Panc1 (cell line): ENCODE measurements at places on chromosomes 16 and 17.

GRCh38 chr17:57959929-57960328, 4.7 kb upstream of the CUEDC1 start:
- peaks cover 33% of the 10 kb centered on the region for H3K4me1 ChIP-seq
- H3K27me3 ChIP-seq: no peaks in the 10 kb centered on the region
- no peak for DNase-seq
- H3K27ac ChIP-seq: no peak overlapping the region

DNA sequence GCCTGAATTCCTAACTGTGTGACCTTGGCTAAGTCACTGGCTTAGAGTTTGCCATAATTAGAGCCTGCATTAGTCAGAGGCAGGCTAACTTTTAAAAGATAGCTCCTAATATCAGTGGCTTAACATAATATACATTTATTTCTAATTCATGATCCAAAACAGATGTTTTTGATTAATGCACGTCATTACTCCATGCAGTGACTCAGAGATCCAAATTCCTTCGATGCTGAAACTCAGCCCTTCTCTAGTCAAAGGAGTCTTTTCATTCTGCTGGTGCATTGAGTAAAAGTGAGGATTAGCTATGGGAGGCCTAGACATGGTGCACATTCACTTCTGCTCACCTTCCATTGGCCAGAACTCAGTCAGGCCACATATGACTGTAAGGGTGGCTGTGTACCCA, 49.8 kb downstream of the IRX3 start:
- no peaks in the 10 kb centered on the region for H3K4me1 ChIP-seq
- H3K36me3 ChIP-seq: no peaks in the 10 kb centered on the region
- DNase-seq: no peak
- H3K27me3 ChIP-seq: no peaks in the 10 kb centered on the region
- H3K4me3 ChIP-seq: no peak overlapping the region

- no peak for DNase-seq
- no peak overlapping the region for H3K27ac ChIP-seq
- no peaks in the 10 kb centered on the region for H3K36me3 ChIP-seq
- H3K4me3 ChIP-seq: no peak overlapping the region
- no peaks in the 10 kb centered on the region for H3K4me1 ChIP-seq
- no peaks in the 10 kb centered on the region for H3K27me3 ChIP-seq
Measured at GRCh38 chr17:38922538-38923297, 2.7 kb upstream of the LASP1NB start.

DNA sequence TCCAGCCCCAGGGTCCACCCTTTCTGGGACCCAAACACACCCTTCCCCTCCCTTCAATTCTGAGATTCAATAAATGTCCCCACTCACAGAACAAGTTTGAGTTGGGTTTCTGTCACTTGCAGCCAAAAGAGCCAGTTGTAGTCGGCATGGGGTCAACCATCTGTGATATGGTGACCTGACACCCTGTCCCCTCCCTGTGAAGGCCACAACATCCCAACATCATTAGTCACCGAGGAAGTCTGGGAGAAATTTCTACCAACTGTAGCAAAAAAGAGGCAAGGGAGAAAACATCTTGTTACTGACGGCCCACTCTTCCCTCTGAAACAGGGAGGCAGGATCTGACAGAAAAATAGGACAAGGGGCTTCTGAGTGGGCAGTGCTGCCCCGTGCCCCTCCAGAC, 638 bp upstream of the LYZL6 start:
- no peak for DNase-seq
- H3K4me1 ChIP-seq: no peaks in the 10 kb centered on the region
- no peaks in the 10 kb centered on the region for H3K36me3 ChIP-seq
- H3K27me3 ChIP-seq: no peaks in the 10 kb centered on the region

DNA sequence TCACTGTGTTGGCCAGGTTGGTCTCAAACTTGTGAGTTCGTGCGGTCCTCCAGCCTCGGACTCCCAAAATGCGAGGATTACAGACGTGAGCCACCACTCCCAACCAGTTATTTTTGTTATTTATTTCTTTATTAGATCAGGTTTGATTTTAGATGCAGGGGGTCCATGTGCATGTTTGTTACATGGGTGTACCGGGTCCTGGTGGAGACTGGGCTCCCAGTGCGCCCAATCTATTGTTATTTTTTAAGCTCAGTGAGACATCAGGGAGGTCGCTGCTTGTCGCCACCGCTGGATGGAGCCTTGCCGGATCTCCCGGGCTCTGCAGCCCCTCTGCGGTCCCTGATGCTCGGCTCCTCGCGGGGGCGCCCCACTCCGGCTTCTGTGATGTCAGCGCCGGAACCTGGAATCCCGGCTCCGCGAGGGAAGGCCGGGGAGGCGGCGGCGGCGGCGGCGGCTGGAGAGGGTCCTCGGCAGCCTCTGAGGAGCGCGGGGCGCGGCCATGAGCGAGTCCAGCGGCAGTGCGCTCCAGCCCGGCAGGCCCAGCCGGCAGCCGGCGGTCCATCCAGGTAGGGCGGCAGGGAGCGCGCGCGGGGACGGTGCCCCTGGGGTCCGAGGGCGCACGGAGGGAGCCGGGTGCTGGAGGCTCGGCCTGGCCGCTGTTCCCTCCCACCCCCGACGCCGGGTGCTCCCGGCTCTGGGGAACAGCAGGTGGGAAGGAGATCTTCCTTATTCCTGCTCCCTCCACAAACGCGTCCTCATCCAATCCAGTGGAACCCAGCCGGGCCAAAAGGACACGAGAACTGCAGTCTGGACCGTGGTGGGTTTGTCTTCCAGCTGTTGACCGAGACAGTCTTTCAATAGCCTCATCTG, at the start of gene TMC7:
TMC7 (plus strand) TSS at position 370 of the 870 bp plus-strand sequence; CDS start at position 500, 130 bp downstream.
- H3K4me3 ChIP-seq: peak within 1 kb of the TSS; percentile 58
- peaks cover 6% of the 10 kb centered on the region; the same call in 1 of the 2 replicates for H3K4me1 ChIP-seq
- no peaks in the 10 kb centered on the region for H3K27me3 ChIP-seq
- no peaks in the 10 kb centered on the region for H3K36me3 ChIP-seq
- peak within 1 kb of the TSS; percentile 87 for H3K27ac ChIP-seq
